ENCODE measurements at places on chromosomes 13 and 19.

GRCh38 chr13:101649488-101650126 is 197.1 kb downstream of the ITGBL1 start:
- DNase-seq = no peak

- no peak for DNase-seq
Observed at GRCh38 chr13:59000770-59001169, 1163.0 kb downstream of the DIAPH3 start.

DNA sequence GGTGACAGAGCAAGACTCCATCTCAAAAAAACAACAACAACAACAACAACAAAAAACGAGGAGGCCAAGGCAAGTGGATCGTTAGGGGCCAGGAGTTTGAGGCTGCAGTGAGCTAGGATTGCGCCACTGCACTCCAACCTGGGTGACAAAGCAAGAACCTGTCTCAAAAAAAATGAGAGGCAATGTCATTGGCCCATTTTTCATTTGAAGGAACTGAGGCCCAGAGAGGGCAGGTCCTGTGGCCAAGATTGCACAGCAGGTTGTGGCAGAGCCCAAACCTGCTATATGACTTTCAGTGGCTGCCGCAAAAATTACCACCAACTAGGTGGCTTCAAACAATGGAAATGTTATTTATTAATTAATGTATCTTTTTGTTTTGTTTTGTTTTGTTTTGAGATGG is 5.5 kb downstream of the PIK3R2 start:
- no peak for DNase-seq

GRCh38 chr13:74573654-74574053 is 439.4 kb upstream of the KLF12 start:
- DNase-seq = no peak

- peak; percentile 83 for DNase-seq
Observed at GRCh38 chr19:17751103-17751911, at the start of gene FCHO1. TSS of gene FCHO1 (plus strand) at chr19:17751477. CDS start at chr19:17755165, 3,688 bp downstream.

- peak; percentile 9 for DNase-seq
Observed at GRCh38 chr19:29771708-29772414, 39.9 kb upstream of the CCNE1 start.

- DNase-seq = no peak
Observed at GRCh38 chr19:56639217-56639616, 3.7 kb upstream of the SMIM17 start.

- no peak for DNase-seq
Observed at GRCh38 chr13:113582841-113583631, 1.5 kb upstream of the TFDP1 start.

- no peak for DNase-seq
Observed at GRCh38 chr19:43690890-43691289, 20.9 kb upstream of the PLAUR start.

GRCh38 chr19:39296055-39296645 is at the start of gene IFNL1:
TSS of gene IFNL1 (plus strand) at chr19:39296407. CDS start at chr19:39296422, 15 bp downstream.
- DNase-seq = no peak

DNA sequence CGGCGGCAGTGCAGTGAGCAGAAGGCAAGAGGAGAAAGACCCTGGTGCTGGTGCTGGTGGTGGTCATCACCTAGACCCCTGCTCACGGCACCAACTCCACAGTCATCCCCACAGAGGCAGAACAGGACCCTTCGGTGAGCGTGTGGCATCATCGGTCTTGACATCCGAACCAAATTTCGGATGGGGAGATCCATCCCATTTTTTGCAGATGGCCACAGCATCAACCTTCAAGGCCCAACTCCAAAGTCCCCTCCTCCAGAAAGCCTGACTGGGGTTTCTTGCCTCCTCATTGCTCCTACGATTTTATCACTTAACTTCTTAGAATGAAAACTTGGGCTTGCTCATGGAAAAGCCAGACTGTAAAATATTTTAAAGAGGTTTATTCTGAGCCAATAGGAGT is 8.7 kb upstream of the KLK12 start:
- no peak for DNase-seq

DNA sequence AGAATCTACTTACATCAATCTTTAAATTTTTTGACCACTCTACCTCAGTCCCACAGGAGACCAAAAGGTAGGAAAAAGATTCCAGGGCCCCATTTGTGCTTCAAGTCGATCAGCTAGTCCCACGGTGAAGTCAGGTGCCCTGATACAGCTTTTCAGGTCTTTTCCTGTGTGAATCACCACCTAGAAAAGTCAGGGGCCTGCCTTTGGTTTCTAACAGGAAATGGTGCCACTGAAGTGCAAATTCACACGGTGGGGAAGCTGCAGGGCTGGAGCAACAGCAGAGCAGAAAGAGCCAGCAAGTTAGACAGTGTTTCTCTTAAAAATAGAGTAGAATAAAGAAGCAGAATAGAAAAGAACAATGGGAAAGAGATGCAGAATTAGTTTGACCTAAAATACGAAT is 107.5 kb downstream of the KLF12 start:
- DNase-seq = peak; percentile 57

GRCh38 chr13:30830638-30830965 is 75.5 kb upstream of the MEDAG start:
- DNase-seq = no peak

- no peak for DNase-seq
Observed at GRCh38 chr13:99293178-99293577, 14.0 kb downstream of the GPR183 start.

DNA sequence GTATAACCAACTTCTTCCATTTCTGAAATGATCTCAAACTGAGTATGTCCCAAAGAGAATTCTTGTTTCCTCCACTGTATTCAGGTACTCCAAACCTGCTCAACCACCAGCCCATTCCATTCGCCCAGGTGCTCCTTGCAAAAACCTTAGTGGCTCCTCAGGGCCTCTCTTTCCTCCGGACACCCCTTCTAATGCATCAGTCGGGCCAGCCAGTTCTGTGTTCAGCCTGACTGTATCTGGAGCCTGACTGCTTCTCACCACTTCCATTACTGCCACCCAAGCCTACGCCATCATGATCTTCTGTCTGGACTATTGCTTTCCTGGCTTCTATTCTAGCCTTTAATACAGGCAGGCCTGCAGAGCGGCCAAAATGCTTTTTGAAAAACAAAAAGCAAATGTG is 1.5 kb downstream of the PHF11 start:
- DNase-seq = no peak

- DNase-seq = no peak
Observed at GRCh38 chr13:59413126-59413525, 750.6 kb downstream of the DIAPH3 start.

GRCh38 chr13:21871919-21872318 is 201.0 kb downstream of the FGF9 start:
- no peak for DNase-seq
